ENCODE measurements at places on chromosomes 3 and 15.

- DNase-seq: no peak
Measured at GRCh38 chr3:95715128-95715527, 1099.3 kb upstream of the EPHA6 start.

DNA sequence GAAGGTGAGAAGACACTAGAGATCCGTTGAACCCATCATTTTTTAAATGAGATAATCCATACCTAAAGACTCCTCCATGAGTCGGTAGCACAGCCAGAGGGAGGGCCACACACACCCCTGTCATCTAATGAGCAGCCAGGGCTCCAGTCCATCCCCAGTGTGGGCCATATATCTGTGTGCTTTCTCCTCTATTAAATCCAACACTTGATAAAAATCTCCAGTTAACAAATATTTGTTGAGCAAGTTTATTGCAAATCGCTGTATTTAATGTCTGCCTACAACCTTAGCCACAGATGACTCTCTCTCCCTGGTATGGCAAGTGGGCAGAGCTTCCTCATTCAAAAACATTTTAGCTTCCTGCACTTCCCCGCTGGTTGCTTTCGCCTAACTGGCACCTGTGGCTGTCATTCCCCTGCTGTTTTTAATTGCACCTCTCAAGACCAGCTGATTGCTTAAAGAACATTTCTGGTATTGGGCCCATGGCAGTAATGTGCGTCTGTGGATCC is 82.8 kb downstream of the SMAD3 start:
- no peak for DNase-seq

GRCh38 chr3:154967090-154967489 is 113.0 kb upstream of the MME start:
- no peak for DNase-seq

- DNase-seq: no peak
Measured at GRCh38 chr3:171695426-171695825, 114.9 kb downstream of the PLD1 start.

- DNase-seq: peak; percentile 87
Measured at GRCh38 chr15:74307827-74308811, 59.3 kb downstream of the CYP11A1 start.

- DNase-seq: peak; percentile 22
Measured at GRCh38 chr3:12556314-12556689, 585 bp upstream of the MKRN2 start.

DNA sequence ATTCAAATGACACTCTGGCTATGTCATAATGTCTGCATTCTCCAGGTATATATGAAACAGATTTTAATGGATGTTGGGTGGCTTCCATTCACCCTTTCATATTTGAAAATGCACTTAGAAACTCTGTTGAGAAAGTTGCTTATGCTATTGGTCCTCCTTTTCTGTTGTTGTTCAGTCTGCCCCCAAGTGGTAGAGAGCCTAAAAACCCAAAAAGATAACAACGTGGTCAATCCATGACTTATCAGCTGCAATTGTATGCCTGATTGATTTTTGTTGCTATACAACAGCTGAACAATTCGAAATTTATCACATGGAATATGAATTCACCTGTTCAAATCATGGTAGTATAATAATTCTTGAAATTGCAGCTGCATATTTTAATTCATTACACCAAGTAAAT is 279.8 kb downstream of the ROBO2 start:
- peak; percentile 31 for DNase-seq

DNA sequence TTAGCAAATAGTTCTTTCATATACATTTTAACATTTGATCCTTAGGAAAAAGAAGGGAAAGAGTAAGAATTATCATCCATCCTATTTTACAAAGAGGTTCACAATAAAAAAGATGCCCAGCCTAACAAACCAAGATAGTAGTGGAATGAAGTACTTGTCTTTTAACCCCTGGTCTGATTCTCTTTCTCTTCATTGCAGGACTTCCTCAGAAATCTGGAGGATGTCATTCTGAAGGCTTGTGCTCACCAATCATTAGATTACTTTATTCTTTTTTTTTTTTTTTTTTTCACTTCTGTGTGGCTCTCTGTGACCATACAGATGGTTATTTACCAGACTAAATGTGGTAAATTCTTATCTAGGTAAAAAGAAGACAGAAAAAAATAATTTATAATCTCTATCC is 7.0 kb downstream of the HDGFL3 start:
- DNase-seq: no peak

DNA sequence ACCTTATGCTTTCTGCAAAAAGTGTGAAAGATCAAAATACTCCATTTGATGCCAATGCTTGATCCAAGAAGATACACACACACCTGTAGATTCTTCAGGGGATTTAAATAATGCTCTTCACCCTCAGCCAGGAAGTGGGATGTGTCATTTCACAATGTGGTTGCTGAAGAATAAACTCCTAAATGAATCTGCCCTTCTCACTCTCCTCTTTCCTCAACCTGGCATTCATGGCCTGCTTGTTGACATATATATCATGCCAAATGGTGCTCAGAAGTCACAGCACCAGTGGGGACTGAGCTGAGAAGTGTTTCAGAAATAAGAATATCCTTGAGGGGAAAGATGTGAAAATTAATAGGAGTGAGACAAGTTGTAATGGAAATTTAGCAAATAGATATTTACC is 146.6 kb upstream of the ARHGEF26 start:
- no peak for DNase-seq

GRCh38 chr3:153448151-153448829 is 286.3 kb downstream of the RAP2B start:
- DNase-seq: no peak

DNA sequence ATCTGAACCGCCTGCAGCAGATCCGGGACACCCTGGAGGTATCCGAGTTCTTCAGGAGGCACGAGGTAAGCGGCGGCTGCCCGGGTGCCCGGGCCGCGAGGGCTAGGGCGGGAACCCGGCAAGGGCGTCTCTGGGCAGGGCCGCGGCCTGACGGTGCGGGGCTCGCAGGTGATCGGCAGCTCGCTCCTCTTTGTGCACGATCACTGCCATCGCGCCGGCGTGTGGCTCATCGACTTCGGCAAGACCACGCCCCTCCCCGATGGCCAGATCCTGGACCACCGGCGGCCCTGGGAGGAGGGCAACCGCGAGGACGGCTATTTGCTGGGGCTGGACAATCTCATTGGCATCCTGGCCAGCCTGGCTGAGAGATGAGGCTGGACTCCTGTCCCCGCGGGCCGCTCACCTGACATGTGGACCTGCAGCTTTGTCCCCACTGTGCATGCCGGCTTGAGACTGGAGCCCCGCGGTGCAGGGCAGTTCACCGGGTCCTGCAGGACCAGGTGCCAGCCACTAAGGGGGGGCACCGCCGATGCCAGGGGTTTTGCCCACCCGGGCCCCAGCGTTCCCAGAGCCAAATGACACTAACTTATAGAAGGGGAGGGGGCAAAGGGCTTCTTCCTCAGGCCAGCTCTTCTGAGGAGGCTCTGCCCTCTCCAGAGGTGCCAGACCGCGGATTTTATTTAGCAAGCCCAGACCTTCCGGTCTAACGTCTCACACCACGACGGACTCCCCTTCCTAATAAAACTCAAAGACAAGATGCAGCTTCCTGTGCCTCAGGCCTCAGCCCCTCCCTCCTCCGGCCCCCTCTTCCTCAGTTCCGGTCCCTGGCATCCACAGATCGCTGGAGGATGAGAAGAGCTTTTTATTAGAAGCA is 9.4 kb downstream of the ITPKA start:
- peak; percentile 52 for DNase-seq

DNA sequence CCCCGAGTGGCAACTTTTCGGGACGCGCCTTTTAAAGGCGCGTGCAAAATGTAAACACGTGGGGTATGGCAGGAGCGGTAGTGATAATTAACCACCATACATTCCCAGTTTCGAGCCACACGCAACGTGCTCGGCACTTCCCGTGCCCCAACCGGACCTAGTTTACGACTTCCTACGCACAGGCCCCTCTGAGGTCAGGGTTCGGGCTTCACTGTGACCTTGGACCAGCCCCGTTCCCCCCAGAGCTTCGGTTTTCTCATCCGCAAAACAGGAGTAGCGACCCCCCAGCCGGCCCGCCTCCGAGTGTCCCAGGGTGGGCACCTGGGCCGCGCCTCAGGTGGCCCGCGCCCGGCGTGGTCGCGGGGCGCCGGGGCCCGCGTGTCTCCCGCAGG is 451 bp downstream of the CHCHD4 start:
- DNase-seq: peak; percentile 77

- no peak for DNase-seq
Measured at GRCh38 chr3:142941373-142942123, 21.9 kb downstream of the PAQR9 start.

- DNase-seq: no peak
Measured at GRCh38 chr15:93859176-93859575, 372.2 kb upstream of the MCTP2 start.

DNA sequence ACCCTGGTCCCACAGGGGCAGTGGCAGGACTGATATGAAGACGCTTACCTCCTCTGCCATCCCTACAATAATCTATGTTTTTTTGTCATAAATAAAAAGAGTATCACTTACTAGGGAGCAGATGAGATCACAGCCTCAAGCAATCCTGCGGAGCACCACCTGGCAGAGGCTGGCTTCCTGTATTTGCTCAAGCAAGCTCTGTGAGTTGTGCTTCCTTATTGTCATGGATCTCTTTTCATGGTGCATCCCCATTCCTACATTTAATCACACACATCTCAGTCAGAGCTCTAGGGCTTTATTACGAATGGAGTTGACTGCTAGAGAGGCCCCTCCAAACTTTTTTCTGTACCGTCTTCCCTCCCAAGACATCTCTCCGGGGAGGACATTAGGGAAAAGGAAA is 186.0 kb downstream of the UBE2E2 start:
- no peak for DNase-seq

GRCh38 chr15:60110909-60111308 is 106.8 kb downstream of the FOXB1 start:
- no peak for DNase-seq

GRCh38 chr3:59611649-59612443 is 562.0 kb upstream of the CFAP20DC start:
- peak; percentile 37 for DNase-seq

DNA sequence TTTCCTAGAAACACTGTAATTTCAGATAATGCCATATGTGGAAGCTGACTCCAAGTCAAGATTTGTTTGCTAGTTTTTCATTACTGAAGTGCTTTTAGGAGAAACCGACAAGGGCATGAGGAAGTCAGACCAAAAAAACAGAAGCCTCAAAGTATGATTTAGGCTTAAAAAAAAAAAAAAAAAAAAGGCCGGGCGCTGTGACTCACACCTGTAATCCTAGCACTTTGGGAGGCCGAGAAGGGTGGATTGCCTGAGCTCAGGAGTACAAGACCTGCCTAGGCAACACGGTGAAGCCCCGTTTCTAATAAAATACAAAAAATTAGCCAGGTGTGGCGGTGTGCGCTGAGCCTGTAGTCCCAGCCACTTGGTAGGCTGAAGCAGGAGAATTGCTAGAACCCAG is 11.6 kb downstream of the RPL15 start:
- no peak for DNase-seq

GRCh38 chr3:191424881-191425280 is 36.1 kb upstream of the PYDC2 start:
- DNase-seq: peak; percentile 3

DNA sequence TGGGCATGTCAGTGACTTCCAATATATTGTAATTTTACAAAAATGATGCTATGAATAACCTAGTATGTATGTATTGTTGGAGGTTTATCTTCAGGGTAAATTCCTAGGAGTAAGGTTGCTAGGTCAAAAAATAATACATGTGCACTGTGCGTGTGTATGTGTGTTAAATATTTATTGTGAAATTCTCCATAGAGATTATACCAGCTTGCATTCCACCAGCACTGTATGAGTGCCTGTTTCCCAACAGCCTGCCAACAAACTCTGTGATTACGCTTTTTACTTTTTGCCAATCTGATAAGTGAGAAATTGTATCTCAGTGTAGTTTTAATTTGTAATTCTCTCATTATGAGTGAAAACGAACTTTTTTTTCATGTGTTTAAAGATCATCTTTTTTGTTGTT is 12.6 kb upstream of the IGF2BP2 start:
- DNase-seq: no peak

DNA sequence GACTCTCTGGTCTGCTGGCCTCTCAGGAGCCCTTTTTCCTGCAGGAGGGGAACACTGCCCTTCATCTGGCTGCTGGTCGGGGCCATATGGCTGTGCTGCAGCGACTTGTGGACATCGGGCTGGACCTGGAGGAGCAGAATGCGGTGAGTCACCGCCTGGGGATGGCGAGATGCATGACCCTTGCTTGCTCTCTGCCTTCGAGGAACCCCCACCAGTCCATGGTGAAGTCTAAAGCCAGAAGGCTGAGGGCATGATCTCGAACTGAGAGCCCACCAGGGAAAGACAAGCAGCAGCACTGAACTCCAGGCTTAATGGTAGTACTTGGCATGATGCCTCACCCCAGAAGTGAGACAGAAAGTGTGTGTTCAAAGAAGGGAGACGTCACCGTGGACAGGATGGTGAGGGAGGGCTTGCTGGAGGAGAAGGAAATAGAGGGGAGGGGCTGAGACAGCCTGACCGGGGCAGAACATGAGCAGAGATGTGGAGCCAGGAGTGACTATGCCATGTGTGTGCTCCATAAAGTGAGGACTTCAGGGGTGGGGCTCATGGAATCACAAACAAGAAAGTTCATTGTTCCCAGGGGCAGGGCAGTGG is 19.2 kb downstream of the ANKDD1A start:
- DNase-seq: no peak

DNA sequence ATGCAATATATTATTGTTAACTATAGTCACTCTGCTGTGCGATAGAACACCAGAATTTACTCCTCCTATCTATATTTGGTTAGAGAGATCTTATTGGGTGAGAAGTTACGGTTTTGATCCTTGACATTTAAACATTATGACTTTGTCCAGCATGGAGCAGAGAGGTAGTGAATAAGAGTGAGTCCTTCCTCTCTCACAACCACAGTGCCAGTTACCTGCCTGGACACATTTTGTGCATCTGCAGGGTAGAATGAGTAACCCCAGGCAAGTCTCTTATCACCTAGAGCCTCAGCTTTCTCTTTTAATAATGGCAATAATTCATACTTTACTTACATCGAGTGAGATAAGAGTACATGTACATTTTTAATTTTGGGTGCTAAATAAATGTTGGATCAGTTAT is 24.1 kb downstream of the KAT2B start:
- no peak for DNase-seq

- no peak for DNase-seq
Measured at GRCh38 chr3:58048301-58048700, 40.1 kb downstream of the FLNB start.

DNA sequence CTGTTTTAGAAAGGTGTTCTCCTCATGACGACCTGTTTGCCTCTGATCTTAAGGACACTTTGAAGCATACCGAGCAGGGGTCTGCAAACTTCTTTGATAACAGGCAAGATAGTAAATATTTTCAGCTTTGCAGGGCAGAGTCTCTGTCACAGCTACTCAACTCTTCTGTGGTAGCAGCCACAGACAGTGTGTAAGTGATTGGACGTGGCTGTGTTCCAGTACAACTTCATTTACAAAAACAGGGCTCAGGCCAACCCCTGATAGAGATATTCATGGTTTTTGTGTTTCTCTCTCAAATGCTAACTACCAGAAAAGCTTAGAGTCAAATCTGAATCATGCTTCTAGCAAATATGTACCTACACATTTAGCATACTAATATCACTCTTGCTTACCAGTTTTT is 51.5 kb downstream of the TGFBR2 start:
- DNase-seq: no peak
